Cardiac fibroblast (primary cell): ENCODE measurements at places on chromosomes 3 and 15.
A peak's percentile ranks its signal among the peaks of the same experiment; 100 is the strongest.

- no peak for DNase-seq
Measured at GRCh38 chr3:97430601-97431000, 334.0 kb upstream of the ARL6 start.

DNA sequence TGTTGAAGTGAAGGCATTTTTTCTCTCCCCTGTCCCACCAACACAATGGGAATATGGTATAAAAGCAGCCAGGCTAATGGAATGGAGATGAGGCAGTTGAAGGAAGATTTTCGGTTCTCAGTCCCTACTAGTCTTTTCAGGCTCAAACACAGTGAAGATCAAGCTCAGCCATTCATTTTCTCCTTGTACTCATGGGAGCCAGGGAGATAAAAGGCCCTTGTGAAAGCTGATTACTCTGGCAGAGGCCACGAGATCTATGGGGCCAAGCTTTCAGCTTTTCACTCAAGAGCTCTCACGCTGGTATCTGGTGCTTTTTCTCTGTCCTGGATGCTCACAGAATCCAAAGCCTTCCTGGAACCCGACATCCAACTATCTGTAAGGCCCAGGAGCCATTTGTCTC is 14.5 kb upstream of the FAN1 start:
- DNase-seq: no peak

- DNase-seq: no peak
Measured at GRCh38 chr3:78273326-78273725, 1233.4 kb downstream of the ROBO2 start.

GRCh38 chr3:141367038-141367730 is 1.1 kb upstream of the ZBTB38 start:
- DNase-seq: peak; percentile 99

DNA sequence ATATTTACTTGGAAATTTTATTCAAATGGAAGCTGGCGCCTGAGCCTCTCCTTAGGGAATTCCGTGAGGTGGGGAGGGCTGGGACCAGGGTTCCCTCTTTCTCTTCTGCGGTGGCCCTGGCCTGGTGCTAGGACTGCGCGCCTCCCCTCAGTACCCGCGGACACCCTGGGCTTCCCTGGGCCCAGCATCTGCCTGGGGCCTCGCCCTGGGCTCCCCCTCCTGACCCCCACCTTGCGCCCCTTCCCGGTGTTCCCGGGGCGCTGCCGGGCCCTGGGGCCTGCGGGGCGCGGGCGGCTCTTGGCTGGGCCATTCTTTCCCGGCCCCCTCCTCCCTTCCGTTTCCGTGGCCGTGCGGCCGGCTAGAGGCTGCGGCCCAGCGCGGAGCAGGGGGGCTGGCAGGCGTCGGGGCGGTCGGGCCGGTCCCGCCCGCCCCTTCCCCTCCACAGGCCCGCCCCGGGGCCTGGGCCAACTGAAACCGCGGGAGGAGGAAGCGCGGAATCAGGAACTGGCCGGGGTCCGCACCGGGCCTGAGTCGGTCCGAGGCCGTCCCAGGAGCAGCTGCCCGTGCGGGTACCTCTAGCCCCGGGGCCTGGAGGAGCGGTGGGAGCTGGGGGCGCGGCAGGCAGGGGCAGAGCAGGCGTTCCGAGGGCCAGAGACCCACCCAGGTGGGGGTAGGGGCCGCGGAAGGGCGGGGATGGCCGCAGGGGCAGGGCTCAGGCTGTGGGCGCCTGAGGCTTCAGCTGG is at the start of gene FES:
FES (plus strand) TSS at position 529 of the 743 bp plus-strand sequence. CDS start 542 bp downstream, outside the sequence.
- DNase-seq: no peak

DNA sequence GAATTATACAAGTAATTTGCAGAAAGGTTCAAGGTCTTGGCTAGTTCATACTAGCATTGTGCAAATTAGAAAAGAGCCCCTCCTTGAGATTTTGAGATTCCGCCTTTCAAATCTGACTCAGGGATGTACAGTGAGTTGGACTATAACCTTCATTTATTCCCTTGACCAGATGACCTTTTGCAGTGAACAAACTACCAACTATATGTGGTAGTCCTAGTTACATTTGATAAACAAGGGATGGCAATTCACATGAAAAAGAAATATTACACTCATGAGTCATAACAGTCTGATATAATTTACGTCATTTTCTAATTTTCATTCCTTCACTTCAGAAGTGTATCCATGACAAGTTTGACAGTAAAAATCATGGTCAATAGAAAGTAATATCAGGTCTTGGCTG is 860.4 kb downstream of the ROBO1 start:
- DNase-seq: peak; percentile 71

- no peak for DNase-seq
Measured at GRCh38 chr3:169186596-169186995, 476.9 kb downstream of the MECOM start.

DNA sequence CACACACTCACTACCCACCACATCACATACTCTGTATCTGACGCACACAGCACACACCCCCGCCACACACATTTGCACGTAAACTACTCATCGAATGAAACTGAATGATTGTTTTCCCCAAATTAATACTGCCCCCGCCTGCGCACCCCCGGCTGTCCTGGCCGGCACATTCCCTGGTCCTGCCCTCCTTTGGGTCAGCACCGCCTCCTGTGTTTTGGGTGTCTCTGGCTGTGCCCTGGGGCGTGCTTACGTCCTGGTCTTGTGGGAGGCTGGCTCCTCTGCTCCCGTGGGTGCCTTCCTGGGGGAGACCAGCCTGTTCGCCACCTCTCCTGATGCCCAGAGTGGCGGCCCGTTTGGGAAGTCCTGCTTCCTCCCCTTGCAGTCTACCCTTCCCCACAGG is 30.2 kb downstream of the APBA2 start:
- DNase-seq: no peak

- no peak for DNase-seq
Measured at GRCh38 chr3:86046436-86047136, 944.4 kb downstream of the VGLL3 start.
